ENCODE measurements at places on chromosomes 12 and 14. TPM values are rescaled to one million over a fixed set of nuclear protein-coding genes. Genes with fewer than 3 reads are reported as not detected.
A peak's percentile ranks its signal among the peaks of the same experiment; 100 is the strongest.

DNA sequence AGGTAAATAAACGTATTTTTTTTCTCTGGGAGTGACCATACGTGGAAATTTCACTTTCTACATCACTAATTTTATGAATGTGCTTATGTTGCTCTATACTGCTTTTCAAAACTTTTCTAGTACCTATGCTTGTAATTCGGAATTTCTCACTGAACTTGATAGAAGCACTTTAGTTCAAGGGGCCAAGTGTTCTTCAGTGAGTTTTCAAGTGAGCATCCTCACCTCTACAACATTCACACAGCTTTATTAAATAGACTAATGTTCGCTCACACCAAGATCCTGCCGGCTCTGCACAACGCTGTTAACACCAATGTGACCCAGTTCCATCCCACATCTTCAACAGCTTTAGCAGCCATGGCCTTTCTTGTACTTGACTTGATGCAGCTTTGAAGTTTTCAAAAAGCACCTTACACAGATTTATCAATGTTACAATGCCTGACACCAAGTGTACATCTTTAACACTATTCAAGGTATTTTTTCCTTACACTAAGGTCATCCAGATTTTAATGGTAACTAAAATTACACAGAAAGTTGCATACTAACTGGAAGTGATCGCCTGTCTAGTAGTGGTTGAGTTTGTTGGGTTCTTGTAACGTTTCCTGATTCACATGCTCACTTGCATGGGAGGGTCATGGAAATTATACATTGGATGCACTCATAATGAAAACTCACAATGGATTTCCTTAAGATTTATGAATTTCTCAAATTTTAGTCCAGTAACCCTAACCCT lies 4.5 kb downstream of the UBC start:
- DNase-seq: no peak

DNA sequence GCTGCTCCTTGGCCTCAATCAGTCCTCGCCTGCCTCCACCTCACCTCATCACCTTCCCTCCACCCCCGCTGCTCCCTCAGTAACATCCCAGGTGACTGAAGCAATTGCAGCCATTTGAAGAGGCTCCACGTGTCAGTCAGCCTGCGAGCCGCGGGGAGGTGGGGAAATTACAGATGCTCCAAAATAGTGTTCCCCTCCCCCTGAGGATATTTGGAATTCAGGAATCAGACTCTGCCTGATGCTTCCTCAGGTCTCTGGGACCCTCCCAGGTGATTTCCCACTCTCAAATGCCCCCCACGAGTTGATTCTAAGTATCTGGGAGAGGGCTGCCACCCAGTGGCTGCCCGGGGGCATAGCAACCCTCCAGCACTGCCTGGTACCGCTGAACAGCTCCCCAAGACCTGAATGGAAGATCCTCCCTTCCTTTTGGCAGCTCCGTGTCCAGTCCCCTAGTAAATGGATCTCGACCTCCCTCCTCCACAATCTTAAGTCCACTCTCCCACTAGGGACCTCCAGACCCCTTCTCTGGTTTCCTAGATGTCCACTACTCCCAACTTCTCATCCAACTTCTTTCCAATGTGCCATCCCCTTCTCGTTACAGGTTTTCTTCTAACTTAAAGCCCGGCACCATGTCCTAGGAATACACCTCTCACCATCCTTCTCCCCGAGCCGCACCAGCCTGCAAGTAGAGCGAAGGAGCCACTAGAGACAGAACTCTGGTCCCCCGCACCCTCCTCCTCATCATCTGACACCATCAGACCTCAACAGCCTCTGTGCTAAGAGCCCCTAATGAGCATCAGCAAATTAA lies 1.4 kb upstream of the ASIC1 start:
- peak; percentile 51 for DNase-seq

GRCh38 chr12:57940915-57941164 lies 527 bp upstream of the ATP23 start:
- no peak for DNase-seq

DNA sequence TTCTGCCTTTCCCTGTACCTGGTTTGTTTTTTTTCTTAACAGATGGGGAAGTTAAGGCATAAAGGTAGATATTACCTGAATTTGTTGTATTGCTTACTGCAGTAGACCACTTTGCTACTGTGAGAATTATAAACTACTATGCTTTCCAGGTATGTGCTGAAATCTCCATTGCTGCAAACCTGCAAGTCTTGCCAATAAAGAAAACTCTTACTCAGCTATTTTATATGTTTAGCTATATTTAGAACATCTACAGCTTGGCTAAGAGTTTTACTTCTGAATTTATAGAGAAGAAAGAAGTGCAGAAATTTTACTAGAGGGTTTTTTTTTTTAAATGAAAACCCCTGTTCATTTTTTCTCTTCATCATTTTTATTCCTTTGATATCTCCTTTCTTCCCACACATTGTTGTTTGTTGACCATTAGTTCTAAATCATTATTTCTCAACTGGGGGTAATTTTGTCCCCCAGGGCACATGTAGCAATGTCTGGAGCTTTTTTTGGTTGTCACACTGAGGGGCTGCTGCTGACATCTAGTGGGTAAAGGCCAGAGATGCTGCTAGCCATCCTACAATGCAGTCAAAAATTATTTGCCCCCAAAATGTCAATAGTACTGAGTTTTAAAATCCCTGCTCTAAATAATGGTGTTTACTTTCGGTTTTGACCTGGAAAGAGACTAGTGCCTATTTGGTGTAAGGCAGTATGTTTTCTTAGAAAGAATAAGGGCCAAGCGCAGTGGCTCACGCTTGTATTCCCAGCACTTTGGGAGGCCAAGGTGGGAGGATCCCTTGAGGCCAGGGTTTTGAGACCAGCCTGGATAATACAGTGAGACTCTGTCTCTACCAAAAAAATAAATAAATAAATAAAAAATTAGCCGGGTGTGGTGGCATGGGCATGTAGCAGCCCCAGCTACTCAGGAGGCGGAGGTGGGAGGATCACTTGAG lies 48.6 kb downstream of the PCNX1 start:
- no peak for DNase-seq

GRCh38 chr14:68208218-68208617 lies 388.6 kb downstream of the RAD51B start:
- no peak for DNase-seq

DNA sequence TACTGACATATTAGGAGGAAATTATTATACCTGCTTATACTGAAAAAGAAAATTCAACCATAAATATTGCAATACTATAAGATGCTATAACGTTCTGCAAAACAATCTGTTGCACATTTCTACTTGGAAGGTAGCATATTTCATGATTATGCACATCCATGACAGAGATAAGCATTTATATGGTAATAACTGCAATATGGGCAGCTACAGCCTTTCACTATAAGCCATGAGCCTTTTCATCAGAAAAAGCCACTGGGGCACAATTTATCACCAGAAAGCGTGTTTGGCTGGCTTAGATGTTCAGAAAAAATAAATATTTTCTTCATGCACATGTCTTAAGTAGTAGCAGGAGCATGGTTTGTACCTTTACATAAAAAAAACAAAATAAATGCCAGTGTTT lies 340.7 kb downstream of the GALC start:
- DNase-seq: no peak

HOXC13 gene
- not detected for total RNA-seq

GRCh38 chr14:96047101-96047500 lies 7.9 kb downstream of the C14orf132 start:
- no peak for DNase-seq

- DNase-seq: no peak
Measured at GRCh38 chr14:99544991-99545390, 59.0 kb downstream of the CCDC85C start.

ERGIC2 gene
- total RNA-seq: 25.7 TPM

- DNase-seq: peak; percentile 30
Measured at GRCh38 chr14:23123419-23123818, 4.4 kb upstream of the CEBPE start.

DNA sequence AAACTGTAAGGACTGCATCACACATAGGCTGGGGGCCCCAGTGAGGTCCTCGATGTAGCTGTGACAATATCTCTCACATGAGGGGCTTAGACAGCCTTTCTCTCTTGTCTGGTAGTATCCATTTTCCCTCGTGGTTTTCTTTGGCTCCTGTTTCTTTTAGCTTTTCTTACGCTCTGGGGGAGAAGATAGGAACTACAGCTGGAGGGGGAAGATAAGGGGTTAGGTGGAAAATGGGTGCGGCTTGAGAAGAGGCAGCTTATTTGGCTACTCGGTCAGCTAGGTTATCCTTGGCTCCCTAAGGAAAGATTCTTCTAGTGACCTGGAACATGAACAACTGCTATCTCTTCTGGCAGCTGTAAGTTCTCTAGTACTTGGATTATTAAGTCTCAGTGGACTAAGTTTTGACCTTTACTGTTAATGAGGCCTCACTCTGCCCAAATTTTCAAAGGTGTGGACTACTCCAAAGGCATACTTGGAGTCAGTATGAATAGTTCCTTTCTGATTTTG lies 28.7 kb upstream of the CPNE8 start:
- no peak for DNase-seq

LGALS3 gene
- 526 TPM for total RNA-seq

HOXC12 gene
- not detected for total RNA-seq

- no peak for DNase-seq
Measured at GRCh38 chr14:50041980-50042379, 74.4 kb downstream of the VCPKMT start.

PZP gene
- not detected for total RNA-seq

DNA sequence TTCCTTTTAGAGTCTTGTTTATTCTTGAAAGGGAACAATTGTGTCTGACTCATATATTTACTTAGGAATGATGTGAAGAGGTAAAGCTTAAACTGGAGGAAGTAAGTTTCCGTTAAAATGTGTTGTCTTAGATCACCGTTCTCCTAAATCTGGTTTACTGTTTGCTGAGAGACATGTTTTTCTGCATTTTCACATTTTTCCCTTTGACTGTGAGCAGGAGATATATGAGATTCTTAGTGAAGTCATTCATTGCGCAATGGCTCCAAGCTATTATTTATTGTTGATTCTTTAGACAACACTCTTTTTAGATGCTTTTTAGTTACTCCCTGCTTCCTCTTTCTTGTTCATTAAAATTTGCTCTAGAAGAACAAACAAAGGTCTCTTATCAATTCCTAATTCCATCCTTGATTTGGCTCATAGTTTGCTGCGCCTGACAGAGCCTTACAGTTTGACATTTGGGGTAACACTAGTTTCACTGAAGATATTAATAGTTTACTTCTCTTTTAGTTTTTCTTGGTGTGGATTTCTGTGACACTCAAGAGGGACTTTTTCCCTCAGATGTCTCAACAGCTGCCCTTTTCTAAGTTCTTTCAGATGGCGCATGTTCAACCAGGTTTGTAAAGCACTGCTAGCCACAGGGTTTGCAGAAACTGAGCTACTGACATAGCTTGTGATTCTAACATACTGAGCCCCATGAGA lies 11.4 kb downstream of the CLECL1 start:
- DNase-seq: no peak

CLECL1 gene
- total RNA-seq: not detected

- DNase-seq: no peak
Measured at GRCh38 chr12:79688376-79689060, 2.2 kb downstream of the PAWR start.

DNA sequence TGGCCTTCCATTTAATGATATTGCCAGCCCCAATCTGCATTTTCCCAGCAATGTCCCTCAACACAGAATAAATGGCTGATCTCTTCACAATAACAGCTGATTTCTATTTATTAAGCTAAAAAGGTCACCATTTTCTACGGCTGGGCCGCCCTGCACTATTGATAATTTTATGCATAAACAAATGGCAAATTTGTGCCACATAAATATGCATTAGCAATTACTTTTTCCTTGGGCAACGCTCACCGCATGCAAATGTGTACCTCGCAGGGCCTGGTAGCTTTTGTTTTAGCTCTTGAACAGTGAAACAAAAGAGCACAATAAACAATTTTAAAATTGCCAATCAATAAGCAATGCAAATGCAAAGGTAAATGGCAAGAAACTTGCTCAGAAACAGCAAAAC lies 331.9 kb upstream of the SOX5 start:
- DNase-seq: no peak

DNA sequence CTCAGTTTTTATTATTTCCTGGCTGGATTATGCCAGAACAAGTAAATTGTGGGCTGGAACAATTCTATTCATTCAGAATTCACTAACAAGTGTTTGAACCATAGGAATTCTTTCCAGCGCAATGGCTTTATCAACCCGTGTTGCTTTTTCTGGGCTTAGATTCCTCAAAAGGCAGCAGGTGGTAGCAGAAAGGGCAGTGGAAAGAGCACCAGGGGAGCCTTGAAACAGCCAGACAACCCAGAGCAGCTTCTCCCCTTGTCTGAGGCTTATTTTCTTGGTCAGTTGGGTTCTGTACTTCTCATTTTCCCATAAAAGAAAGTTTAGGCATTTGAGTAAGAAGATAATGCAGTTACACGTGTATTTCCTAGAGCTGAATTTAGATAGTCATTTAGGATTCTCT lies 130.7 kb downstream of the OTOGL start:
- DNase-seq: no peak

MYRFL gene
- not detected for total RNA-seq

- DNase-seq: no peak
Measured at GRCh38 chr12:45298721-45299692, 83.1 kb downstream of the ANO6 start.

- peak; percentile 82 for DNase-seq
Measured at GRCh38 chr12:10212739-10213131, at the start of gene GABARAPL1. GABARAPL1 (plus strand) TSS chr12:10212877; CDS start chr12:10213130, 253 bp downstream.

GRCh38 chr14:74444866-74445265 lies 18.9 kb upstream of the SYNDIG1L start:
- no peak for DNase-seq

GRCh38 chr14:94081386-94081820 lies 293 bp downstream of the IFI27L1 start:
- no peak for DNase-seq

GRCh38 chr14:95876761-95877538 lies at the start of gene TUNAR:
TUNAR (plus strand) TSS chr14:95876832.
- DNase-seq: no peak
